Dermis microvascular lymphatic vessel endothelial cell (primary cell): ENCODE measurements at places on chromosomes 5 and 9.

GRCh38 chr5:40464511-40464910 lies 215.2 kb upstream of the PTGER4 start:
- DNase-seq, result peak; percentile 49

GRCh38 chr9:111436571-111436970 lies 47.6 kb downstream of the ECPAS start:
- DNase-seq, result no peak

DNA sequence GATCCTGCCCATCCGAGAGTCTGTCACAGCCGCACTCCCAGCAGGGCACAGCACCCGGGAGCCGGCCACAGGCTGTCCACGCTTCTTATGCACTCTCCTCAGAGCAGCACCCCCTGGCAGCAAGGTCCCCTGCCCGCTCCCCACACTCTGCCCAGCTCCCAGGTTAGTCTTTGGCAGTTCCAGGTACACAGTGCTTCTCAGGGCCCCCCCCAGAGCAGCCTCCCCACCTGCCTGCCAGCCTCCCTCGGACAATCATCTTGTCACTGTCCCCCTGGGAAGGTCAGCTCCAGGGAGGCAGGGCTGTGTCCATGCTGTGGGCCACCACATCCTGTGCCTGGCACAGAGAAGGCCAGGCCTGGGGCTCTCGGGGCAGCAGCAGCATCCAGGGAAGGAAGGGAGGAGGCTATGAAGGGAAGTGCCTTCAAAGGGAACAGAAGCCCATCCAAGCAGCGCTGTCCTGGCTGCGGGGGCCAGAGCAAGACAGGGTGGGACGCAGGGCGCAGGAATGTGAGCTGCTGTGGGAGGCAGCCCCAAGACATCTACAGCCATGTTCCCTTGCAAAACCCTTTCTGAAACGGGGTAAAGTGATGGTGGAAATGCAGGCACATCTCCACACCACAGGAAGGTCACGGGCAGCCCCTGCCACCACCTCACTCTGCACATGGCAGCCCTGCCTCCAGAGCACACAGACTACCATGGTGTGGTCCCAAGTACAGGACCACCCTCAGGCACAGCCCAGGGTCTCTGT lies 68.6 kb upstream of the ADAMTS2 start:
- no peak for DNase-seq

DNA sequence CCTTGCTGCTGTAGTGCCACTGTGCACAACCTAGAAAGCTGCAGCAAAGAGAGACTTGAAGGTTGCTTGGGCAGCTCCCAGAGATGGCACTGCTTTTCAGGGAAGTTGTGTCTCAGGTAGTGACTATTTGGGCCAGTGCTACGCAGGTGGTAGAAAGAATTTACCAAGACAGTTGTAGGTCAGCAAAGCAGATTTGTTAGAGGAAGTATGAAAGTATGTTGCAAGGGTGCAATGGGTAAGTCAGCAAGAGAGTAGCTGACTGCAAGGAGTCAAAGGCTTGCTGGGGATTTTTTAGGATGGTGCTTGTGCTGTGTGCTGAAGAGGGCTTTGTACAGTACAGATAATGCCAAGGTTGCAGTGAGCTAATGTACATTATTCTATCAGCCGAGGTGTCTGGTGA lies 33.5 kb upstream of the SPARC start:
- DNase-seq, result no peak

DNA sequence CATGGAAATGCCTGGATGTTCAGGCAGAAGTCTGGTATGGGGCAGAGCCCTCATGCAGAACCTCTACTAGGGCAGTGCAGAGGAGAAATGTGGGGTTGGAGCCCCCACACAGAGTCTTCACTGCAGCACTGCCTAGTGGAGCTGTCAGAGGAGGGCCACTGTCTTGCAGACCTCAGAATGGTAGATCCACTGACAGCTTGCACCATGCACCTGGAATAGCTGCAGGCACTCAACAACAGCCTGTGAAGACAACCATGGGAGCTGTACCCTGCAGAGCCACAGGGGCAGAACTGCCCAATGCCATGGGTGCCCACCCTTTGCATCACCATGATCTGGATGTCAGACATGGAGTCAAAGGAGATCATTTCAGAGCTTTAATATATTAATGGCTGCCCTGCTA lies 36.9 kb downstream of the TRIP13 start:
- DNase-seq, result no peak

DNA sequence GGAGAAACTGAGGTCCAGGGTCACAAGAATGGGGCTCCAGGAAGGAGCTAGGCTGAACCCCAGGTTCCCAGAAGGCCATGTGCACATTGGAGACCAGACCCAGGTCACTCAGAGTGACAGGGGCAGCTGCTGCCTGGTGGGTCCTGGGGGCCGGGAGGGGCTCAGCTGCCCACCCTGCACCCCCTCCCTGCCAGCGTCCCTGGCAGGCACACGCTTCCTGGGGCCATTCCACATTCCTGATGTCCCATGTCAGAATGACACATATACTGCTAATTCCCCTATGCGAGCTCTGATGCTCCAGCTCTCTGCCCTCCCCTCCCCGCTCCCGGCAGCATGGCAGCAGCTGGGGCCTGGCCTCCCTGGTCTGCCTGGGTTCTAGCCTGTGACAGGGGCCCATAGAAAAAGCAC lies 14.0 kb downstream of the FGFR4 start:
- DNase-seq, result no peak

- DNase-seq, result no peak
Observed at GRCh38 chr9:136848393-136849037, 694 bp upstream of the PHPT1 start.

DNA sequence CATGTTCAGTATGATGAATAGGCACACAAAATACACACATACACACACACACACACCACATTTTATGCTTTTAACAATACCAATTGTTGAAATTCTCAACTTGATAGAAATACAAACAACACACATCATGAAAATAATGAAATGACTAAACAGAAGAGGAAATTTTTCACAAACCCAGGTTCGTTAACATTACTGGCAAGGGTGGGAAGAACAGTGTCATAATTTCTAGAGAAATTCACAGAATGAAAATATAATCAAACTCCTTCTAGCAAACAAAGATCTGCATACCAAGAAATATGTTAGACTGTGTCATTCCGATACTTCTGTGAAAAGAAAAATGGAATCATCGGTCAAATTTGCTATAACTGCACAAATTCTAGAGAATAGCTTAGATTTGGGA lies 41.9 kb downstream of the ST8SIA4 start:
- DNase-seq, result no peak

GRCh38 chr5:2877522-2877921 lies 126.0 kb upstream of the IRX2 start:
- DNase-seq, result no peak

GRCh38 chr9:114787214-114787613 lies 18.6 kb downstream of the TNFSF15 start:
- no peak for DNase-seq

DNA sequence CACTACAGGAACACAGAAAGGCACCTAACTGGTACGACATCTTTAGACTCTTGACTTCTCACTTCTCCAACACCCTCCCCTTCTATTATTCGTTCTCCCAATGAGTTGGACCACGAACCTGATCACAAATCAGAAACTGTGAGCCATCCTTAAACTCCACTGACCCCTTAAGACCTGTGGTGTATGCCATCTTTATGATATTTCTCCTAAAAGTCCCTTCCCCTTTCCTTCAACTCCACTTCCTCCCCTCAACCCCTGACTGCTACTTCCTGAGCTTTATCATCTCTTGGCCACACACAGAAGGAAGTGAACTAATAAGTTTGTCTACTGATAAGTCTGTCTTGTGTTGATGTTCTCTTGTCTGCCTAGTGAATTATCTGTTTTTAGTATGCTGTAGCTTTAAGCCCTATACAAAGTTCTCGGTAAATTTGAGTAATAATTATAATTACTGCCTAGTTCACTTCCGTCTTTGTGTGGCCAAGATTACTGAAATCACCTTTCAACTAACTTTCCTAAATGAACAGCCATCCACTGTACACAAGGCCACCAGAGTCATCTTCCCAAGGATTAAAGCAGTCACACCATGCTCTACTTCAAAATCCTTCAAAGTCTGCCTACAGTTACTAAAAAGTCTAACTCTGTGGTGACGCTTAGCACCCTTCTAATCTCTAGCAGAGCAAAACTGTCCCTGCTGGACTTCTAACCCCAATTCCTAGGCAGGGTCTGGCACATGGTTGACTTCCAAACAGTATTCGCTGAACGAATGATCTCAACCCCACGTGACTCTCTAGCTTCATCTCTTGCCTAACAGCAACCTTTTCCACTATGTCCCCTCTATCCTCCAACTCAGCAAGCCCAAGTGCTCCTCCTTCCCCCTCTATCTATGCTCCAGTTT lies 23.2 kb downstream of the ELOVL7 start:
- no peak for DNase-seq

DNA sequence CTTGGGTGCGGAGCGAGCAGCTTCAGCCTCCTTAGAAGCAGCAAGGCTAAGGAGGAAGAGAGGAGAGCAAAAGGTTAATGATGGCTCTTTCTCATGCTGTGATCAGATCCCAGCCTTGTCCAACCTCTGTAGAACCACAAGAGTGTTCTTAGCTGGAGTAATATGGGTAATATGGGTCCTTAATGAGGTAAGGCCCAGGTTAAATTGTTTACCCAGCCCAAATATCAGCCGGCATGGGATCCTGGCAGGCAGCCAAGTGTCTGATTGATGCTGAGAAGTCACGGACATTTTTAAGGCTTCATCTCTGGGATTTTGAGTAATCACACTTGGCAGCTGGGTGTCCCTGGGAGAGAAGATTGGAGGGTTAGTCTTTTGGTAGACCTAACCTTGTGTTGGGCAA lies 32.3 kb downstream of the GLRA1 start:
- DNase-seq, result no peak

- DNase-seq, result no peak
Observed at GRCh38 chr9:18822850-18823249, 210.2 kb downstream of the SAXO1 start.

DNA sequence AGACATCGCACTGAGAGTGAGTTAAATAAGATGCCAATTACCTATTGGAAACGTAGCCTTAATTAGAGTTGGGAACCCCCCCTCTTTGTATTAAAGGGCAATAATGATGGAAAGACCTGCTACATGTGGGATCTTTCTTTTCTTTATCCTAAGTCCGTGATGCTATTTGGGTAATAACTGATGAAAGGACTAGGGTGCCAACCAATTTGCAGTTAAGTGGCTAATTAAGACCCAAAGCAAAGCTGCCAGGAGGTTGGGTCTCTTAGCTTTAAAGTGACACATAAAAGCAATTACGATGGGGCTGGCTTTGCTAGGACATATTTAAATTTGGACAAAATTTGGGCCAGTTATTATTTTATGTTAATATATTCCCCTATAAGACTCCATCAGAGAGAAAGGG lies 728.8 kb downstream of the NR2F1-AS1 start:
- no peak for DNase-seq

GRCh38 chr5:64074533-64074932 lies 91.1 kb upstream of the RNF180 start:
- DNase-seq, result no peak

GRCh38 chr5:152608458-152608857 lies 203.4 kb upstream of the NMUR2 start:
- DNase-seq, result no peak

DNA sequence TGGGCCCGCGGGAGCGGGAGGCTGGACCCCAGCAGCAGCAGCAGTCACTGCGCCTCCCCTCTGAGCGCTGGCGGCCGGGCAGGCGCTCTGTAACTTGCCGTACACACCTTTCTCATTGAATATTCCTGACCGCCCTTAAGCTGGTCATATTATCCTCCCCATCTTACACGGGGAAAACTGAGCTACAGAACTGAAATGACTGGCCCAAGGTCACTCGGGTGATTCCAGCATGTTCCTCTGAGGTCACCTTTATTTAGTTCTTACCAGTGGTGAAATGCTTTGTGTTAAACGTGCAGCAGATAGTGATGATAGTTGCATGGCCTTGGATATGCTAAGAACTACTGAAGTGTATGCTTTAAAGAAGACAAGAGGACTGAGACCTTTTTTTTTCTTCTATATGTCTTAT lies 607 bp downstream of the UQCRQ start:
- DNase-seq, result no peak

DNA sequence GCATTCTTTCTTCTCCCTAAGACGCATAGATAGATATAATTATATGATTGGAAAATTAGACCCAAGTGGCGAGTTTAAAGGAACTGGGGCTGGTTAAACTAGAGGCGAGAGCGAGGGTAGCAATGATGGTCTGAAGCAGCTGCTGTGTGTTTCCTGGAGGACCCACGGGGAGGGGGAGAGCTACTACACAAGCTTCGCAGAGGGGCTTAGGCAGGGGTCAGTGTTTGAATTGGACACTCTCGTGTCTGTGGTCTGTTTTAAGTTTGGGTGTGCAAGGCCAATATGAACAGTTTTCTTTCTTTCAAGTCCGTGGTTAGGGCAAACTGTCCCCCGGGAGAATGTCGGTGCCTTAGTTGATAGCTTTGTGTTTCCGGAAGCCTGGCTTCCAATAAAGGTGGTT lies 43.1 kb downstream of the PDZD2 start:
- no peak for DNase-seq

- DNase-seq, result peak; percentile 96
Observed at GRCh38 chr5:111748304-111748763, 8.7 kb downstream of the NREP start.

GRCh38 chr5:43075319-43076293 lies 35.5 kb upstream of the ANXA2R start:
- DNase-seq, result no peak

DNA sequence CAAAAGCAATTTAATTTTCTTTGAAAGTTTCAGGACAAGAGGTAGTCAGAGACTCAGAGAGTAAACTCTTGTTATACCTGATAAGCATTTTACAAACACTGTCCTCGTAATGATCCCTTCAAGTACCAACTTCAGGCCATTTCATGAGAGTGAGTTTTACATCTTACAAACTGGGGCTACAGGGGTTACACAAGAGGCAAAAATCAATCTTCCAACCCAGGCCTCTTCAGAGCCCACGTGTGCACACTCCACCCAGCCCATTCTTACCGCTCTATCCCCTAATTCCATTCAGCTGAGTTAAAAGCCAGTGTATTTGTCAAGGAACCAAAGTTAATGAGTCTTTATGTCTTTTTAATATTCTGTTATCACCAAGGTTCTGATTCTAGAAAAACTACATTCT lies 46.5 kb downstream of the PSMB7 start:
- no peak for DNase-seq

DNA sequence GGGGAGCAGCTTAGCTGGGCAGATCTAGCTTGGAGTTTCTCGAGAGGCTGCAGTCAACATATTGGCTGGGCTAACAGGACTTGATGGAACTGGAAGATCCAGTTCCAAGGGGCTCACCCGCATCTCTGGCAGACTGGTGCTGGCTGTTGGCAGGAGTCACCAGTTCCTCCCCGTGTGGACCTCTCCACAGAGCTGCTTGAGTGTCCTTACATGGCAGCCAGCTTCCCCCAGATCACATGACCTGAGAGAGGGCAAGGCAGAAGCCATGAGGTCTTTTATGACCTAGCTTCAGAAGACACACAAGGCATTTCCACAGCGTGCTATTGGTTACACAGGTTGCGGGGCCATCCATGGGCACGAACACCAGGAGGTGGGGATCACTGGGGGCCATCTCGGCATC lies 26.4 kb upstream of the RXRA start:
- DNase-seq, result no peak

GRCh38 chr5:143870871-143871632 lies 59.1 kb downstream of the HMHB1 start:
- no peak for DNase-seq
